Retinal pigment epithelial cell (primary cell): ENCODE measurements at places on chromosomes 13 and 19.

GRCh38 chr19:29001597-29002245, 211.2 kb downstream of the UQCRFS1 start:
- DNase-seq = no peak

DNA sequence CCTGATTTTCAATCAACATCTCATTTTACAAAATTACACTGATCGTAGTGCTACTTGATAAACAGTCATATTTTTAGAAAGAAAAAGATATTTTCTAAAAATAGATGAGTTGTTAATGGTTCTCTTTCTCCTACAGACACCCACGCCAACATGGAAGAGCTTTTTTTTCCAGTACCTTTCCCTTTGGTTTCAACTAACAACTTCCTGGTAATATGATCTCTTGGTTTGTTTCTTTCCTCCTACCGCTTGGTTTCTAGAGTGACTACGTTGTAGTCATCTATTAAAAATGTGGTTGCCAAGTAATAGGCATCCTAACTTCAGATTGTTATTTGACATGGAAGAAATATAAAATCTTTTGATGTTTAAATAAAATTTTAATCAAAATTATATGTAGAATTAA, 189.0 kb downstream of the LACC1 start:
- DNase-seq = peak; percentile 51

DNA sequence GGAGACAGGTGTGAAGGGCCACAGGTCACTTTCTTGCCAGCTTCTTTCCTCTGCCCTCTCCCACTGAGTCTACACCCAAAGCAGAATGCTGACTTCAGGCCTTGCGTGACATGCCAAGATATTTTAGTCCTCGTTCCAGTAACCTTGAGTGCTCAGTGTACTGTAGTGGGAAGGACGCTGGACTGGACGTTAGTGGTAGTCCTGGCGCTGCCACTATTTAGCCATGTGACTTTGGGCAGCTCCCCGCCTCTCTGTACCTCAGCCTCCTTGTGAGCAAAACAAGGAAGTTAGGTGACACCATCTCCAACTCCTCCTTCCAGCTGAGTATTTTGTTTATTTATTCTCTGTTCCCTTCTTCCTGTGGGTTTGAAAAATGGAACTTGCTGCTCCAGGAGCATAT, 86.1 kb downstream of the FRY start:
- DNase-seq = no peak

DNA sequence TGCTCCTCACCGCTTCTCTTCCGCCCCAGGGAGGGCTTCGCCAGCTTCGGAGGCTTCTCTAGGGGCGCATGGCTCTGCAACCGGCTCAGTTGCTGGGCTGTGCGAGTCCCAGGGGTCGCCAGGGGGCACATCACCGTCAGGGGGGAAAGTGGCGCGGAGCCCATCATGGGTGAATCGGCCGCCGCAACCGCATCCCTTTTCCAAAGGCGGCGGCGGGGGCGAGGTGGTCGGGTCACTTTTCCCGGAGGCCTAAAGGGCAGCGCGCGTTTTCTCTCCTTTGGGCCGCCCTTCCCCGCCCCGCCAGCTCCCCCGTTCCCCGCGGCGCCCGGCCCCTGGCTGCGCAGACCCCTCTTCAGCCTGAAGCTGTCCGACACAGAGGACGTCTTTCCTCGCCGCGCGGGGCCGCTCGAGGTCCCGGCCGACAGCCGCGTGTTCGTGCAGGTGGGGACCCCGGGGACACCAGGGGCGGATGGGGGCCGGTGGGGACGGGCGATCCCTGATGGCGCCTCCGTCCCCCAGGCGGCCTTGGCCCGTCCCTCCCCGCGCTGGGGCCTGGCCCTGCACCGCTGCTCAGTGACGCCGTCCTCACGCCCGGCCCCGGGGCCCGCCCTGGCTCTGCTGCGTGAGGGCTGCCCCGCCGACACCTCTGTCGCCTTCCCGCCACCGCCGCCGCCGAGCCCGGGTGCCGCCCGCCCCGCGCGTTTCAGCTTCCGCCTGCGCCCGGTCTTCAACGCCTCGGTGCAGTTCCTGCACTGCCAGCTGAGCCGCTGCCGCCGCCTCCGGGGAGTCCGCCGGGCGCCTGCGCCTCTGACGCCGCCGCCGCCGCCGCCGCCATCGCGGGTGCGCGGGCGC, 1.7 kb downstream of the TGFBR3L start:
- DNase-seq = no peak

DNA sequence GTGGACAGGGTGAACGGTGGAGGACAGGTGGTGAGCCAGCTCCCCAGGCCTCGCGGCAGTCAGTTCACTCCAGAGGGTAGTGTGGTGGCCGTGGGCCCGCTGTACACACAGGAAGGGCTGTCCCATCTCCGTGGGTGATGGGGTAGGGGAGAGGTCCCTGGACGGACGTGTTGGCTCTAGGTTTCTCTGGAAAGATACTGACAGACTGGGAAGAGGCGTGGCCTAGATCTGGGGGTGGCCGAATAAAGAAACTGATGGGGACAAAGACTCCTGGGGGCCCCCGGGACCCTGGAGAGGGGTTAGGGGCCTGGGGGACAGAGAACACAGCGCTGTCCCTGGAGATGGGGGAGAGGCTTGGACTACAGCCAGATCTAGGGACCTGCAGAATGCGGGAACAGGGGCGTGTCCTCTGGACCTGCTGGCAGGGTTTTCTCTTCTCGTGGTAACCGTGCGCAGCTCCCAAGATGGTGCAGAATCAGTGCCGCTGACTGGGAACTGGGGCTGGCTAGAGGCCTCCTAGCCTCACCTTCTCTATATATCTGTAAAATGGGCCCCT, 4.0 kb upstream of the PRAM1 start:
- no peak for DNase-seq
